CD4-positive, alpha-beta T cell treated with Interleukin-21 for 1 hour (primary cell): ENCODE measurements at places on chromosomes 1 and 21.

DNA sequence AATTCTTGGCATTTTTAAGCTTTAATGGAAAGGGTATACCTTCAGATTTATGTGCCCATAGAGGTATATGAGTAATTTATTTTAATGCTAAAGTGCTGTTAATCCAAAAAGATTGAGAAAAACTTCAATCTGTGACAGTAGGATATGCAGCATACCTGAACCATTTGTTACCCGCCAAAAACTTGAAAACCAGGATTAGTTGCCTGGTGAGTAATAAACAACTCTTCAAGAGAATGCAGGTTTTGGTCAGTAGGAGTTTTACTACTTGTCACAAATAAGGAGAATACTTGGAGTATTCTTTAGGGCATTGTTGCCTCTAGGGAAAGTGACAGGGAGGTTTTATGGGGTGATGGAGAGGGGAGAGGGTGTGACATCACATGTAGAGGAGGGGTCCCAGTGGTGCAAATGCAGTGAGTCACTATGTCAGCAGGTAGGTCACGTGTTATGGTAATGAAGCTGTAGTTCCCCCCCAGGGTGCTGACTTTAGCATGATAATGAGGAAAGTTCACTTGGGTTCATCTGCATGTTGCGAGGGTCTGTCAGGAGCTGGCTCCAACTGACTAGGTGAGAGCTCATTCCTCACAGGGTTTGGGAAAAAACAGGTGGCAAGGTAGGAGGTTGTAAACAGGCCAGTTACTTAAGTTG, 23.1 kb downstream of the USP25 start:
- no peak for DNase-seq

DNA sequence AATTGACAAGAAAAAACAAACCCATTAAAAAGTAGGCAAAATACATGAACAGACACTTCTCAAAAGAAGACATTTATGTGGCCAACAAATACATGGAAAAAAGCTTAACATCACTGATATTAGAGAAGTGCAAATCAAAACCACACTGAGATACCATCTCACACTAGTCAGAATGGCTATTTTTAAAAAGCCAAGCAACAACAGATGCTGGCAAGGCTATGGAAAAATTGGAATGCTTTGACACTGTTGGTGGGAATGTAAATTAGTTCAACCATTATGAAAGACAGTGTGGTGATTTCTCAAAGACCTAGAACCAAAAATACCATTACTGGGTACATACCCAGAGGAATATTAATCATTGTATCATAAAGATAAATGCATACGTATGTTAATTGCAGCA, 641.1 kb upstream of the B3GALT2 start:
- no peak for DNase-seq

DNA sequence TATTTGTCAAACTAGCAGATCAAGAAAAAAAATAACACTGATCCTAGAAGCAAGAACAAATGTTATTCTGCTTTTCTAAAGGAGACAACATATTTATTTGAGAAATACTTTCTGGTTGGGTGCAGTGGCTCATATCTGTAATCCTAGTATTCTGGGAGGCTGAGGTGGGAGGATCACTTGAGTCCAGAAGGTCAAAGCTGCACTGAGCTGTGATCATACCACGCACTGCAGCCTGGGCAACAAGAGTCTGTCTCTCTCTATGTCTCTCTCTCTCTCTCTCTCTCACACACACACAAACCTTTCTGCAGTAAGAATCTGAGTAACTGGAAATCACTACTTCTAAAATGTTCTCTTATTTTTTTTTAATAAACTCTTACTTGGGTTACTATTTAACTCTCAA, 31.2 kb downstream of the PRPF38A start:
- no peak for DNase-seq

- DNase-seq = no peak
Measured at GRCh38 chr21:14889080-14889810, 175.6 kb downstream of the NRIP1 start.

GRCh38 chr1:21066356-21067012, 110.2 kb downstream of the EIF4G3 start:
- no peak for DNase-seq

- no peak for DNase-seq
Measured at GRCh38 chr1:90308421-90308820, 313.5 kb downstream of the ZNF326 start.

DNA sequence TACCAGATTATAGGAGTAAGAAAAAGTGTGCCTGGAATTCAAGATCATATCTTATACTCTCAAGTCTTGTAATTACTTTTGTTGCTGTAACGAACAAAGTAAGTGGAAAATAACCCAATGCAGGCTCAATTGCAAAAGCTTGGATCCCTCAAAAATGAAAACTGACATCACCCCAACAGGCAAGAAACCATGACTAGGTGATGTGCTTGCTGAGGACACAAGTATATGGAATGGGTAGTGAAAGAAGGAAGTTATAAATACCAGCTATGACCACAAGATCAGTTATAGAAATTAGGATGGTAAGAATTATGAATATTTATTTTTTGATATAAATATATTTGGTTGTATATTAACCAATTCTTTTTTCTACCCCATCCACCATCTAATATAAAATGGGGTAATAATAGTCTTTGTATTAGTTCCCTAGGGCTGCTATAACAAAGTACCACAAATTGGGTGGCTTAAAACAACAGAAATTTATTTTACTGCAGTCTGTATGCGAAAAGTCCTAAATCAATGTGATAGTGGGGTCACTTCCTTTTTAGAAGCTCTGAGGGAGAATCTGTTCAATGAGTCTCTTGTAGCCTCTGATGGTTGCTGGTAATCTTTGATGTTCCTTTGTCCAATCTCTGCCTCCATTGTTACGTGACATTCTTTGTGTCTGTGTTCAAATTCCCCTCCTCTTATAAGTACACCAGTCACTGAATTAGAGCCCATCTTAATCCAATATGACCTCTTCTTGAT, 45.0 kb downstream of the DUSP10 start:
- no peak for DNase-seq

DNA sequence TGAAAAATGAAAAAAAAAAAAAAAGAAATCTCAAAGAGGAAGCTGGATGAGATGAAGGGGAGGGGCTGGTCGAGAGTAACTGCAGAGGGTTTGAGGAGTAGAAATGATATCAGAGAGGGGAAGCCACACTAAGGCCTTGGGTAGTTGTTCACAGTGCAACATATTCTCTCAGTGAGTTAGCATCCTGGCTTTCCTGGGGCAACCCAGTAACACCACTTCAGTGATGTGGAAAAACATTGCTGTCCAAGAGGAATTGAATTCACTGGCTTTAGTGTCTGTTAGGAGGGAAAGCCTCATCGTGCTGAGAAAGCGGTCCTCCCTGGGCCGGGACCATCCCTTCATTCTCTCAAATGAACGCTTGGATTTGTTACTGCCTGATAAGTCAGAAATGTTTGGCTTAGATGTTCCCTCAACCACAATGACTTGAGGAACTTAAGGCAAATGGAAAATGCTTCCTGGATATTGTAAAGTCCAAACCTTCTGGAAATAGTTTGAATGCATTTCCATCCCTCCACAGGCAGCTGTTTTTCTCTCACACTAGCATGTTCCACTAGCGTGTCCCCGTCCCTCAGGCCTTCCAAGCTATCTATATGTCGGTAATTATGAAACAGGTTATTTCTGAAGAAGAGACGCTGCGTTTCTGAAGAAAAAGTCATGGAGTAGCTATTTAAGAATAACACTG, 12.2 kb downstream of the TGFB2 start:
- no peak for DNase-seq

DNA sequence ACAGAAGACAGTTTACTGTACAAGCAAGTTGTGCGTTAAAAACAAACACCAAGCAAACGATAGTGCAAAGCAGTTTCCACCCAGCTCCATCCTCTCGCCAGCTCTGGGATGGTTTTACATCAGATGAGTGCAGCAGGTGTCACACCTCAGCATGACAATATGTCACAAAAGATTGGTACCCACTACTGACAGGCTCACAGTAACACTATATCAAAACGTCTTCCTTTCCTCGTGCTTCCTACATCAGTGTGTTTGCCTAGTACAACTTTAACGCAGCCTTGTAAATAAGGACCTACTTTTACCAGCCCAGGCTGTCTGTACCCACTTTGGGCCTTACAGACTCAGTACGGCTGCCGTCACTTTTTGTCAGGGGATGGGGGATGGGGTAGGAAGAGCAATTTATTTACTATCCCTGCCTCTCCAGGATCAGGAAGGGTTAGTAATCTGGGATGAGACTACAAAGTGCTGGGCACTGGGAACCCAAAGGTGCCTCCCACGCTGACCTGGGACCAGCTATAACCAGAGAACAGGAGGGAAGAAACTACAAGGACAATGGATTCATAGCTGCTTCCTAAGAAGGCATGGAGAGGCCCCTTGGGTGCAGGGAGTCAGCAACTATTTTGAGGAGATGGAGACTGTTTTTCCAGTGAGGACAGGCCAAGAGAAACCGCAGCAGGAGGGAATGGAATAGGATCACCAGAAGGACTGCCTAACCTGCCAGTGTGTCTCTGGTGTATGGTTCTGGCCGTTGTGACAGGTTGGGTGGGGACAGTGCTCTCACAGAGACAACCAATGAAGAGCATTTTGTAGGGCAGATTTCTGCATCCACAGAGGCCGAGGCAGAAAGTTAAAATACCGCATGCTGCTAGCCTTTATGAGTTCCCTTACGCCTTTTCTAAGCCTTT, 30.2 kb downstream of the RUNX3 start:
- no peak for DNase-seq

DNA sequence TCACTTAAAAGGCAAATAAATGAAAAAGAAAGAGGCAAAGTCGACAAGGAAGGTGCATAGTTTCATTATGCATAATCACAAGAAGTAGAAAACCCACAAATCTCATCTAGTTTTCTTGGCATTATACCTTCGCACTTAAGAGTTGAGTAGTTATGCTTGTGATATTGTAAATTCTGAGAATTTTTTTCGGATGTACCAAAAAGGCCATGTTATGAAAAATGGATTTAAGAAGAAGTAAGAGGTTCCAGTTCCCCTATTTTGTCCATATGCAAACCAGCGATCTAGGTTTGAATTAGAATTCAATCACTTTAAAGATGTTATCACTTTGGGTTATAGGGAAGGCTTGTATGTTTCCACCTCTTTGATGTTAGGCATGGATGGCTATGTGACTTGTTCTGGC, 7.9 kb upstream of the ERICH3 start:
- no peak for DNase-seq

DNA sequence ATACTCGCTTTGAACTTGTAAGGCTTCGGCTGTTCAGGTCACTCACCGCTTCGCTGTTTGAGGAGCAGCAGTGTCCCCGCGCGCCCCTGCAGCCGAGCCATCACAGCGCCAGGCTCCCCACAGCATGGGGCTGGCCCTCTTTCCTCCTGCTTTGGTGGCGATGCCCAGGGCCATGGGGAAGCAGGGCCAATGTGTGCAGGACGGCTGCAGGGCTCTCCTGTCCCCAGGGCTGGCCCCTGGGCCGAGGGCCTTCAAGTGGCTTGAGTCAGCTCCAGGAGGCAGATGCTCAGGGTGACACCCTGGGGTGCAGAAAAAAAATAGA, 38.5 kb upstream of the TRAPPC10 start:
- no peak for DNase-seq

DNA sequence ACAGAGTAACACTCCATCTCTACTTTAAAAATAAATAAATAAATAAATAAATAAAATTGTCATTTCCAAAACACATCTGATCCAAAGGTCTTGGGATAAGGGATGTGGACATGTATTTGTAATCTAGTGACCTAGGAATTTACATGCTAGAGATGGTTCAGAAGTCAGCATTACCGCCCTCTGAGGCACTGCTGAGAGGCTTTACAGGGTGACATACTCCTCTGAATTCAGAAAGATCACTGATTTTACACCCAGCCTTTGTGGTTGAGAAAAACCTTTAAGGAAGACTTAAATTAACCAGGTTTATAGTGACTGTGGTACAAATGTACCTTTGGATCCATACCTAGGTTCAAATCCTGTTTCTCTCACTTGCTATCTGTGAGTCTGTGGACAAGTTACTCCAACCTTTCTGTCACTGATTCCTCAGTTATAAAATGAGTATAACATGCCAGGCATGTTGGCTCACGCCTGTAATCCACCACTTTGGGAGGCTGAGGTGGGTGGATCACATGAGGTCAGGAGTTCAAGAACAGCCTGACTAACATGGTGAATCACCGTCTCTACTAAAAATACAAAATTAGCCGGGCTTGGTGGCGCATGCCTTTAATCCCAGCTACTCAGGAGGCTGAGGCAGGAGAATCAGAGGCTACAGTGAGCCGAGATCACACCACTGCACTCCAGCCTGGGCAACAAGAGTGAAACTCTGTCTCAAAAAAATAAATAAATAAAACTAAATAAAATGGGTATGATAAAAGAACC, 20.1 kb downstream of the OSBPL9 start:
- DNase-seq = no peak

GRCh38 chr1:177984136-177984525, 14.3 kb upstream of the SEC16B start:
- DNase-seq = no peak

- DNase-seq = peak; percentile 27
Measured at GRCh38 chr1:172826096-172826741, 167.3 kb downstream of the FASLG start.

- DNase-seq = no peak
Measured at GRCh38 chr1:111631502-111631901, 11.9 kb downstream of the RAP1A start.

DNA sequence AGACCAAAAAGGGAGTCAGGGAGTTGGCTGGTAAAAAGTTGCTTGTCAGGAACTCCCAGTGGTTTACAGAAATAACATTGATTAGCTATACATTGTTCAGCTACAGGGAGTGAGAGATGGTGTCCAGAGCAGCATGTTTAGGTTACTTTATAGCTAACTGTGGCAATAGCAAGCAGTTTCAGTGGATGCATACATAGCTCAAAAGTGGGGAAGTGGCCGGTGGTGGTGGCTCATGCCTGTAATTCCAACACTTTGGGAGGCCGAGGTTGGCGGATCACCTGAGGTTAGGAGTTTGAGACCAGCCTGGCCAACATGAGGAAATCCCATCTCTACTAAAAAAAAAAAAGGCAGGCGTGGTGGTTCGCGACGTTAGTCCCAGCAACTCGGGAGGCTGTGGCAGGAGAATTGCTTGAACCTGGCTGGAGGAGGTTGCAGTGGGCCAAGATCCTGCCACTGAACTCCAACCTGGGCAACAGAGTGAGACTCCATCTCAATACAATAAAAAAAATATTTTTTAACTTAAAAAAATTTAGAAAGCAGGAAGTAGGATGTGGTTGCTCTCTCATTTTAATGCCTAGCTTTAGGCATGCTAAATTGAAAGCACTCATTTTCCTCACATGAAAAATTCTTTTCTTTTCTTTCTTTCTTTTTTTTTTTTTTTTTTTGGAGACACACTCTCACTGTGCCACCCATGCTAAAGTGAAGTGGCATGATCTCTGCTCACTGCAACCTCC, 109.7 kb downstream of the PPIAL4G start:
- DNase-seq = peak; percentile 41

GRCh38 chr1:113868387-113869083, 3.0 kb downstream of the PTPN22 start:
- no peak for DNase-seq

DNA sequence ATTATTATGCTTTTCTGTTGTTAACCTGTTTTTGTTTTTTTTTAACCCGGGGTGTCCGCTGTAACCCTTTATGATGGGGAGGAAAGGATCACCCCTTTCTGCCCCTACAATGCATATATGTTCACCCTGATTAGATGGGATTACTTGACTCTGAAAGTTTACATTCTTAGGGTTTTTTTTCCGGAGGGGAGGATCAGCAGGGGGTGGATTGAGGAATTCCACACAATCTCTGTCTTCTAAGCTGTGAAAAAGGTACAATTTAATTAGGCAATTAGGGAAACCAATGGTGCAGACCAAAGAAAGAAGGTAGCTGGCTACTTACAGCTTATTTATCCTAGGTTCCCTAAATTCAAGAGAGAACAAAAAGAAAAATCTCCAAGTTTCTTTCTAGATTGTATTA, 58.3 kb downstream of the EDEM3 start:
- no peak for DNase-seq

GRCh38 chr1:107264561-107264960, 123.7 kb downstream of the NTNG1 start:
- DNase-seq = no peak
